Cerebellar cortex (tissue), 1 donor: ENCODE measurements at places on chromosomes 1 and 21.

DNA sequence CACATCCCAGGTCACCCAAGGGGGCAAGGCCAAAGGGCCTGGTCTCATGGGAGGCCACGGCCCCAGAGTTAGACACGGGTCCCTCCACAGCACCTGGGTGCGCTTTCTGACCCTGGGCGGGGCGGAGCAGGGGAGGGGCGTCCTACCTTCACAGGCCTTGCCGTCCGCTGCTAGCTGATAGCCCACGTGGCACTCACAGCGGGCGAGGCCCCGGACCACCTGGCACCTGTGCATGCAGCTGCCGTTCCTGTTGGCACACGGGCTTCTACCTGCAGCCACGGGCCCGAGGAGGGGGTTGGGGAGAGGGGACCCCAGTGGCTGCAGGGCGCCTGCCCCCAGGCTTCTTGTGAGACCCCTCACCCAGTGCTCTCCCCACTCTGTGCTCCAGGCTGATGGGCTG lies 59.9 kb downstream of the ARHGEF16 start:
- DNase-seq: no peak

DNA sequence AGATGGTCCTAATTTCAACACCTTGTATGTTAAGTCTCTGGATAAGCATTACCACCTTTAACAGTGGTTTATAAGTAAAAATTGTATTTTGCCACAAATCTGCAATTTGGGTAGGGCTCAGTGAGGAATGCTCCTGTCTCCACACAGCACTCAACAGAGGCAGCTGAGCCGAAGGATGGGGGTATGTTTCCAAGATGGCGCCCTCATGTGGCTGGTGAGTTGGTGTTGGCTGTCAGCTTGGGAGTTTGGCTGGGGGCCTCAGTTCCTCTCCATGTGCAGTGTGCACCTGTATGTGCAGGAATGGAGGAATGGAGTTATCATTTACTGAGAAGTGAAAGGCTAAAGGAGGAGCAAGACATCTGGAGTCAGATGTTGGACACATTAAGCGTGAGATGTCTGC lies 136.8 kb downstream of the GABPA start:
- no peak for DNase-seq

DNA sequence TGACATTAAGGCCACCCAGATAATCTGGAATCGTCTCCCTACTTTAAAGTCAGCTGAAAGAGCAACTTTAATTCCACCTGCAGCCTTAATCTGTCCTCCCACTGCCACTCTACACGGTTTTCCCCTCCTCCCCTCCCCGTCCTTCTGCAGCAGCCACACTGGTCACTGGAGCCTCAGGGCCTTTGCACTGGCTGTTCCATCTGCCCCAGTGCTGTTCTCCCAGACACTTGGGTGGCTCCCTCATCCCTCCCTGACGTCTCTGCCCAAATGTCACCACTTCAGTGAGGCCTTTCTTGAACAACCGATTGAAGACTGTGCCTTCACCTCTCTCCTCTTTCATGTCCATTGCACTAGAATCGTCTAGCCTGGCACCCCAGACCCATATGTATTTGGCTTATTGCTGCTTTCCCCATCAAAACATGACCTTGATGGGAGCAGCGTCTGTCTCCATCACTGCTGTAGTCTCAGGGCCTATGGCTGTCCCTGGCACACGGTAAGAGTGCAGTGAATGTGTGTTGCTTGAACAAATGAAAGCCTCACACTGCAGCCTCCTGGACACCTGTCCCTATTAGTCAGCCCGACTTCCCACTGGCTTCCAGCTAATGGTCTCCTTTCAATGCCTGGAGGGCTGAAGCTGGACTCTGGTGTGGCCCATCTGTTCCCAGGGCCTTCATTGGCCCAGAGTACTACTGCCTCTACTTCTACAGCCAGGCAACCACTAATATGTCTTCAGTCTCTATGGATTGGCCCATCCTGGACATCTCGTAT lies 10.6 kb upstream of the PRDM16 start:
- DNase-seq: no peak

GRCh38 chr1:244952940-244953339 lies 88.6 kb upstream of the HNRNPU start:
- DNase-seq: no peak

DNA sequence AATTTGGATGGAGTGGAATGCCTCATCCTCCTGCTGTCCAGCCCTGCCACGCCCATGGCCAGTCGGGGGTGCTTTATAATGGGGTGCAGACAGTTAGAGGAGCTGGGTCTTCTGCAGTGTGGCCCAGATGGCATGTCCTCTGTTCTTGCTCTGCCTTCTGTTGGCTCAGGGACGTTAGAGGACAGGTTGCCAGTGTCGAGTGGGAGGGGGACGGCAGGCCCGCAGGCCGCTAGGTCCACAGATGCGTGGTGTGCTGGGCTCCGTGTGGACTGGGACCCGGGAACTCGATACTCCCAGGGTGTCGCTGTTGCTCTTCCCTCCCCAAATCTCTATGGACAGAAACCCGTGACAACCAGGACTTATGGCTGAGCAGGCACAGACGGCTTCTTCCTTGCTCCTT lies 33.3 kb downstream of the SIM2 start:
- no peak for DNase-seq

GRCh38 chr1:208951908-208952307 lies 631.6 kb upstream of the CAMK1G start:
- no peak for DNase-seq

DNA sequence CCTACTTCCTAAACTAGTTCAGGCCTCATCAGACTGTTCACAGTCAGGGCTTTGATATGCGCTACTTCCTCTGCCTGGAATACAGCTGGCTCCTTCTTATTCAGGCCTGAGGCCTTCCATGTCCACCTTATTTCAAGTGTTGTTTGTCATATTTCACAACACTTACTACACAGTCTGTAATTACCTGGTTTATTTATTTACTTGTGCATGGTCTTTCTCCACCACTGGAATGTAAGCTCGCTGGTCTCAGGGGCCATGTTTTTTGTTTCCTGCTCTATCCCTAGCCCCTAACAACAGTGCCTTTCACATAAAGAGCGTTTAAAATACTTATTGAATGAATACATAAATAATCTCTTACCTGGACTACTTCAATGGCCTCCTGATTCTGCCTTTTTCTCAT lies 4.6 kb upstream of the SRSF4 start:
- no peak for DNase-seq
